HuH-7.5 (cell line): ENCODE measurements at places on chromosomes 5 and 9.

GRCh38 chr9:33129886-33130881 is 37.0 kb downstream of the B4GALT1 start:
- no peak for DNase-seq

DNA sequence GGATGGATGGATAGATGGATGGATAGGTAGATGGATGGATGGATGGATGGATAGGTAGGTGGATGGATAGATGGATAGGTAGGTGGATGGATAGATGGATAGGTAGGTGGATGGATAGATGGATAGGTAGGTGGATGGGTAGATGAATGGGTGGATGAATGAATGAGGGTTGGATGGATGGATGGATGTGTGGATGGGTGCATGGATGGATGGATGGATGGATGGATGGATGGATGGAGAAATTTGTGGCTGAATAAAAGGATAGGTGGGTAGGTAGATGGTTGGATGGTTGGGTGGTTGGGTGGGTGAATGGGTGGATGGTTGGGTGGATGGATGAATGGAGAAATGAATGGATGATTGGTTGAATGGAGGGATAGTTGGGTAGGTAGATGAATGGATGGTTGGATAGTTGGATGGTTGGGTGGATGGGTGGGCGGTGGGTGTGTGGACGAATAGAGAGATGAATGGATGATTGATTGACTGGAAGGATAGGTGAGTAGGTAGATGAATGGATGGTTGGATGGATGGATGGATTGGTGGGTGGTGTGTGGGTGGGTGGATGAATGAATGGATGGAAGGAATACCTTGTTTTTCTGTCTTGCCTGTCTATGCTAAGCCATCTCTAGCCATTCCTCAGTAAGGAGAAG is 71.0 kb upstream of the ASS1 start:
- no peak for DNase-seq

GRCh38 chr5:77312413-77312812 is 101.9 kb downstream of the PDE8B start:
- no peak for DNase-seq

DNA sequence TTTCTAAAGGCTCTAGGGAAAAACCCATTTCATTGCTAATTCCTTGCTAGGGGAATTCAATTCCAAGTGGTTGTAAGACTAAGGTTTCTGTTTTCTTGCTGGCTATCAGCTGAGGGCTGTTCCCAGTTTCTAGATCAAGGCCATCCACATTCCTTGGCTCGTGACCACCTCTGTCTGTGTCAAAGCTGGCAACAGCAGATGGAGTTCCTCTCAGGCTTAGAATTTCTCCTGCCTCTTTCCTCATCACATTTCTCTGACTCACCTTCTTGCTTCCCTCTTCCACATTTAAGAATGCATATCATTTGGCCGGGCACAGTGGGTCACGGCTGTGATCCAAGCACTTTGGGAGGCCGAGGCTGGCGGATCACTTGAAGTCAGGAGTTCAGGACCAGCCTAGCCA is 19.0 kb downstream of the DAB2IP start:
- no peak for DNase-seq

GRCh38 chr9:87118594-87118993 is 171.3 kb upstream of the GAS1 start:
- DNase-seq: no peak

- DNase-seq: no peak
These were observed 72.8 kb downstream of the STARD4 start for GRCh38 chr5:111439473-111440075.

DNA sequence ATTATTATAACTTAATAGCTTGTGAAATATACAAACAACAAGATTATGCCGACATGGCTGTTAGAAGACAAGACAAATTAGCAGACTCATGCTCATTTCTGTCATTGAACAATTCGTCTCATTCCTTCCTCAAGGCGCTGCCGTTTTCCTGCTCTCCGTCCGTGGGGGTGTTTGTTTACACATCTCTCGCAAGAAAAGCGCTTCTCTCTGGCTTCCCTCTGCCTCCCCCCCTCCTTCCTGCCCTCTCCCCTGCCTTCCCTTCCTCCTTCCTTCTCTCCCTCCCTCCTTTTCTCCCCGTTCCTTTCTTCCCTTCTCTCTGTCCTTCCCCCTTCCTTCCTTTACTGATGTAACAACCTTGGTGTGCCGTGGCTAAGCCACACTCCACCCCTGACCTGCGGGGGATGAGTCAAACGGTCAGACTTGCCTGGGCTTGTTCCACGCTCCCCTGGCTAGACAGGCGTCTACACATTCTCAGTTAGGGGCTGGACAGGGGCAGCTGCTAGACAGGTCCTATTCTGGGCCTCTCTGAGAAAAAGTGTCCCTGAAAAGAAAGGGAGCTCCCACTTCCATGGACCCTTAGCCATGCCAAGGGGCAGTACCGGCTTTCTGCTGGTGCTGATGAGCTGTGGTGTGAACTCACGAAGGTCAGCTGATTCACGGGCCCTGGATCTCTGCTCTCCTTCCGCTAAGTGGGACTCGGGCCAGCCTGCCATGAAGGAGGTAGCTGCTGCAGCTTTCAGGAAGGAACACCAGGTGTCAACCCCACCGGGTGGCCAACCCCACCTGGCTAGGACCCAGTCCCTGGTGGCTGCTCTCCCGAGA is 32.0 kb upstream of the SPTLC1 start:
- DNase-seq: no peak
